ENCODE measurements at places on chromosomes 12 and 14.

DNA sequence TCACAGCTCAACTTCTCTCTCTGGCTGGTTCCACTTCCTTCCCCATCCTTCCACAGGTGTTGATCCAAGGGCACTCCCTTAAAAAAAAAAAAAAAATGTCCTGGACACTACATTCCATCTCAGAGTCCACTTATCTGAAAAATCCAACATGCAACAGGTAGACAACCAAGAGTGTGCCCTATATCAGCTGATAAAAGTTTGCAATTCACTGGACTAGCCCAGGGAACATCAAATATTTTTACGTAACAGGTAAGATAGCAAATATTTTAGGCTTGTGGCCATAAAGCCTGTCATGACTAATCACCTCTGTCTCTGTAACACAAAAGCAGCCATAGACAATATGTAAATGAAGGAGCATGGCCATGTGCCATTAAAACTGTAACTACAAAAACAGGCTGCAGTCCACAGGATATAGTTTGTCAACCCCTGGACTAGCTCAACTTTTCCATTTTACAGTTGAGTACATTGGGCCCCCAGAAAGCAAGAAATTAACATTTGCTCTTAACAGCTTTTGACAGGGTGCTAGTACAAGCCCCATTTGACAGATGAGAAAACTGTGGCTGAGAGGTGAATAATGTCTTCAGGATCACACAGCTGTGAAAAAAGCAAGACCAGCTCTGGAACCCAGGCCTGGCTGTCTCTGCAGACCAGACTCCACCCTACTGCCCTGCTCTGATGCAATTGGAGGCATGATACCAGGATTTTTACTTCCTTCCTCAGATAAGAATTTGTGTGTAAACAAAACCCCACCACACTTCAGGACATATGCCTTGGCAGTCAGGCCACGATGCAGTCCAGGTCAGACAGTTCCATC lies 68.9 kb downstream of the CMKLR1 start:
- DNase-seq: no peak

DNA sequence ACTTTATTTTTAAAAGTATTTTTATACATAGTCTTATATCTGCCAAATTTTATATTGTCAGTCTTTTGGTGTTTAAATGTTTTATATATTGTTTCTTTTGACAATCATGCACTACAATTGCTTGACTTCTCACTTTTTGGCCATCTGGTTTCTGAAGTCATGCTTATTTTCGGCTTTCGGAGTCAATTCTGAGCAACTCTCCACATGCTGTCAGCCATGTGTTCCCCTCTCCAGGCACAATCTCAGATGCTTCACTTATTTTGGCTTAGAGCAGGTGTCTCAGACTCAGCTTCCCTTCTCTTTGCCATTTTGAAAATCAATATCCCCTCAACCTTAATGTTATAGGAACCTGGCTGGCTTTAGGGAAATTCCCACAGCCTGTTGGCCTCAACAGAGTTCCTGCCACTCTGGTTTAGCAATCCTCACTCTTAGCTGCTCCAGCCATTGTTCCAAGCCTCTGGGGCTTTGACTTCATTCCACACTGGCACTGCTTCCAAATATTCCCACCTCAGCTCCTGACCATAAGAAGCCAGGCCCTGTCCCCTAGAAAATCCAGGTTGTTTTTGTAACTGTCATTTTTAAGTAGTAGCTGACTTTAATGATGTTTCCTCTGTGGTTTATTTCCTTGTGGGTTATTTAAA lies 125.5 kb upstream of the FAR2 start:
- DNase-seq: no peak

GRCh38 chr14:50812180-50812579 lies 18.8 kb downstream of the NIN start:
- DNase-seq: no peak

- DNase-seq: peak; percentile 70
Measured at GRCh38 chr14:106879241-106879640, 1352.9 kb downstream of the TMEM121 start.

DNA sequence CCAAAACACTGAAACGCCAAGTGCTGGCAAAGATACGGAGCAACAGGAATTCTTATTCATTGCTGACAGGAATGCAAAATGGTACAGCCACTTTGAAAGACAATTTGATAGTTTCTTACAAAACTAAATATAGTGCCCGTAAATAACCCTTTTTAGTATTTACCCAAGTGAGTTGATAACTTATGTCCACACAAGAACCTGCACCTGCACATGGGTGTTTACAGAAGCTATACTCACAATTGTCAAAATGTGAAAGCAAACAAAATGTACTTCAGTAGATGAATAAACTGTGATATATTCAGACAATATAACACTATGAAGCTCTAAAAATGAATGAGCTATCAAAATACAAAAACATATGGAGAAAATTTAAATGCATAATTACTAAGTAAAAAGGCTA lies 86.6 kb downstream of the ATXN7L3B start:
- no peak for DNase-seq

GRCh38 chr14:58353516-58354299 lies 42.0 kb upstream of the TOMM20L start:
- no peak for DNase-seq

GRCh38 chr14:75626396-75626795 lies 34.3 kb downstream of the ERG28 start:
- DNase-seq: no peak

DNA sequence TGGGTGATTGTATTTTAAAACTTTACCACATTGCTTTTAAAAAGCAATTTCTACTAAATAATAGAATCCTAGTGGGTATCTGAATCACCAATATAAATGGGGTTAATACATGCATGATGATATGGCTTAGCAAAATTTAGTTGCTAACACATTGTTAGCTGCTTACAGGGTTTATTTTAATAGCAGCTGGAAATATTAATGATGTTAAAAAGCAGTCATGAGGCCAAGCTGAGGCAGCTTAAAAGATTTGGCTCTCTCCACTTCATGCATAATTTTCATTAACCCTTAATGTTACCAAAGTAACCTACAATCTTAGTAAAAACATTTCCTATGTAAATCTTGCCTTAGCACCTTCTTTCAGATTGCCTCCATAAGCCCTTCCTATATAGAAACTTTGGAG lies 49.2 kb upstream of the CNOT2 start:
- no peak for DNase-seq

- DNase-seq: no peak
Measured at GRCh38 chr12:15592934-15593333, 196.3 kb downstream of the EPS8 start.

GRCh38 chr14:64671591-64671990 lies 32.6 kb upstream of the PLEKHG3 start:
- no peak for DNase-seq

DNA sequence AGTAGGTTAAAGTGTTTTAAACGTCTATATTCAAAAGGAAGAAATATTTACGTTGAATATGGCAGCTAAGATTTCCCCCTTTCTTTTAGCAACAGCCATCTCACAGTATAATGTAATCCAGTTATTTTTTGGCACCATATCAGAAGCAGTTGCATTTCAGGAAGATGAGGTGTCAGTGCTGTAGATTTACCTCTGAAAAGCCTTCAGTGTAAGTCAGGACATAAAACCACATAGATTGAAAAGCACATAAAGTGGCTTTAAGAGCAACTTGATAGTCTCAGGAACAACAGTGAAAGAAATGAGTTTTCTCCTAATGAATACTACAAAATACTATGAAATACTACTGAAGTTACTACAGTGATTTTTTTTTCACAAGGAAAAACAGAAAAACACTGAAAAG lies 6.9 kb downstream of the MLH3 start:
- no peak for DNase-seq

DNA sequence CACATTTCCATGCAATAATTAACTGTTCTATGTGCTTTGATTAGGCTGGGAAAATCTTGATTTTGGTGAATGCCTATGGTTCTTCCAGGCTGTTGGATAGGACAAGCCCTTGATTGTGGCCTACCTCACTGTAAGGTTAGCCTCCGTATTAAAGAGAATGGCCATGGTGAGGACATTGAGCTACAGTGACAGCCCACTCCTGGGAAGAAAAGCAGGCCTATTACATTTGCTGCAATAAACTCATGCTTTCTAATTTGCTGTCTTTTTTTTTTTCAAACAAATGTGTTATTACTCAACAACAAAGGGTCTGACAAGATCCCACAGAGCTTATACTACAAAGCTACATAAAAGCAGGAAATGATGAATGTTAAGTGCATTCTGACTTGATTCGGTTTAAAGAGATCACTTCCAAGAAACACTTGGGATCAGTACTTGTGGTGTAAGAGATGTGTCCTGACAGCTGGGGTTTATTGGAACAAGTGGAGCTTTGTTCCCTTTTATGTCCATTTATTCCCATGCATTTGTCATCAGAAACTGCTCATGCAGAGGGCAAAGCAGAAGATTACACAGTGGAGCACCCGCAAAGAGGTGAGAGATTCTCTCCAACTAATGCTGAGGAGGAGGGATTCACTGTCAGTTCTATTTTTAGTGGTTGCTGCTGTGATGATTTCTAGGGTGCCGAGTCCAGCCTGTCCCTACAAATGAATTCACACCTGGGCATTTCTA lies 29.1 kb upstream of the KCNK10 start:
- no peak for DNase-seq

DNA sequence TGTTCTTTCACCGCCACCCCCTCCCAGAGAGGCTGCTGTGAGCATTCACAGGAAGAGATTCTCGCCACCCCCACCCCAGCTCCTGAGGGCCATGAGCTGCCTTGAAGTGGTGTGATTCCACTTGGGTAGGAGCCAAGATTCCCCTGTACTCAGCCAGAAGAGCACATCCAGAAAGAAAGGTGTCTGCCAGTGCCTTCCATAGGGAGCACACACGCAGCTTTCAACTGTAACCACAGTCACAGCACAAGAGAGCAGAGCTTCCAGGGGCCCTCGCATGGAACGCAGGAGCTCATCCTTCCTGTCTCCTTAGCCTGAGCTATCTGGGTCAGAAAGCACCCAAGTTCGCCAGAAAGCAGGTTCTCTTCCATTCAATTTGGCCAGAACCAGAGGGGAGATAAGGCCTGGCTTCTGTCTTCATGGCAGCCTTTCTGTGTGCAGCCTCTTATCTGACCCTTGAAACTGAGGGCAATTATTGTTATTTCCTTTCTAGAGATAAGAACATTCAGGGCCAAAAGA lies 66.6 kb upstream of the SCN8A start:
- no peak for DNase-seq

DNA sequence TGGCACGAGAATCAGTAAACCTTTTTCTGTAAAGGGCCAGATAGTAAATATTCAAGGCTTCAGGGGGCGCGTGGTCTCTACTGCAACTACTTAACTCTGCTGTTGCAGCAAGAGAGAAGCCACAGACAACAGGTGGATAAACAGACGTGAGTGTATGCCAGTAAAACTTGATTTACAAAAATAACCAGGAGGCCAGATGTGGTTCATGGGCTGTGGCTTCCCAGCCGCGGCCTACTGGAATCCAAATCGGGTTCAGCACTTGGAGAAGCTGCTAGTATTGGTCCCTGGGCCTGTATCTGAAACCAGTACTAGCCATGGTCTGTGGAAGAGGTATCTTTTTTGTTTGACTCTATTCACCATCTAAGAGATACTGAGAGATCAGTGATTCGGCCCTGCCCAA lies 13.3 kb downstream of the PPP2R5C start:
- DNase-seq: no peak
